ENCODE measurements at places on chromosomes 2 and 18. TPM values are rescaled to one million over a fixed set of nuclear protein-coding genes. Genes with fewer than 3 reads are reported as not detected.

The IL36B gene
- not detected for total RNA-seq

DNA sequence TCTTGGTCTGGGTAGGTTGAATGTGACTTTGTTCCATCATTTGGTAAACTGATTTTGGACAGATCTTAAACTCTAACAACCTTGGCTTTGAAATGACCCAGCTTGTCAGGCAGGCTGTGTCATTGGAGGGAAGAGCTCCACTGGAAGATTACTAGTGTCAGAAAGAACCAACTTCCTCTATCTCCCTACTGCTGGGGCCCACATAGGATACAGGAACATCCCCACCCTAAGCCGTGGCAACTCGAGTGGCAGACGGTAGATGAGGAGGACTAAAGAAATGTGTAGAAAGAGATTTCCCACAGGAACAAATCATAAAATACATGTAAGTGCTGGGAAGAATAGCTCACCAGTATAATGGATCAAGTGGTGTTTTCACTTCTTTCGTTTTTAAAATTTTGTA lies 4.3 kb upstream of the G6PC2 start:
- H3K4me1 ChIP-seq: no peaks in the 10 kb centered on the region
- H3K4me3 ChIP-seq: no peak overlapping the region
- no peaks in the 10 kb centered on the region for H3K27me3 ChIP-seq

DNA sequence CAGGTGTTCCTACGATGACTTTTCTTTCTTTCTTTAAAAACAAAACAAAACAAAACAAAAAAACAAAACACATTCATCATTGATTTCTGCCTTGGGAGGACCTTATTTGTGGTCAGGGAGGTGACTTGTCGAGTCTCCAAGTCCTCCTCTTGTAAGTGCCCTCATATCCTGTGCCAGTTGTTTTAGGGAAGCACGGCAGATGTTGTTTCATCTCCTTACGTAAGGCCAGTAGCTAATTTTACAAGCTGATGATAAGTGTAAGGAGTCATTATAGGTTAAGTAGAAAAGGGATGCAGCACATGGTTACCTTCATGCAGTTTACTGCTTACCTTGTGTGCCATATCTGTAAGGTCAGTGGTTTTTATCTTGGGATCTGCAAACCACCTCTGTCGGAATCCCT lies 52.2 kb downstream of the MRPS9 start:
- no peak for DNase-seq
- H3K4me3 ChIP-seq: no peak overlapping the region
- peaks cover 2% of the 10 kb centered on the region for H3K36me3 ChIP-seq
- H3K27ac ChIP-seq: no peak overlapping the region
- no peaks in the 10 kb centered on the region for H3K27me3 ChIP-seq
- H3K4me1 ChIP-seq: no peaks in the 10 kb centered on the region

The DLGAP1 gene
- 2.3 TPM for total RNA-seq

DNA sequence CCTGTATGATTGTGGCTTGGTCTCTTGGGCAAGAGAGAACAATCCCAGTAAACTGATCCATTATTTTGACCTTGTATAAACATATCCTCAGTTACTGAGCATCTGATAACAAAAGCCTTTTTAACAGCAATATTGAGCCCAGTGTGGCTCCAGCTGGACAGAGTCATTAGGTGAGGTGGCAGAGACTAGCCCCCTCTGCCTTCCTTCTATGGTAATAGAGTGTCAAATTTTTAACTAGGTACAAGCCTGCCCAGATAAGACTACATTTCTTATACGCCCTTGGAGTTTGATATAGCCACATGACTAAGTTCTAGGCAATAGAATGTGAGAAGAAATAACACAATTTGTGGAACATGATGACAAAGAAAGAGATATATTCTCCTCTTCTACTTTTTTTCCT lies 56.2 kb downstream of the HNMT start:
- H3K4me3 ChIP-seq: no peak overlapping the region
- no peaks in the 10 kb centered on the region for H3K36me3 ChIP-seq
- H3K27me3 ChIP-seq: no peaks in the 10 kb centered on the region

GRCh38 chr18:79529296-79529695 lies 133.6 kb downstream of the NFATC1 start:
- no peak overlapping the region for H3K27ac ChIP-seq
- no peaks in the 10 kb centered on the region for H3K36me3 ChIP-seq
- peaks cover 3% of the 10 kb centered on the region for H3K4me1 ChIP-seq
- peaks cover 56% of the 10 kb centered on the region for H3K27me3 ChIP-seq
- no peak for DNase-seq
- no peak overlapping the region for H3K4me3 ChIP-seq

- no peaks in the 10 kb centered on the region for H3K36me3 ChIP-seq
- H3K4me3 ChIP-seq: no peak overlapping the region
- DNase-seq: no peak
- peaks cover 33% of the 10 kb centered on the region for H3K4me1 ChIP-seq
Measured at GRCh38 chr2:29016504-29016903, 35.4 kb downstream of the TOGARAM2 start.

DNA sequence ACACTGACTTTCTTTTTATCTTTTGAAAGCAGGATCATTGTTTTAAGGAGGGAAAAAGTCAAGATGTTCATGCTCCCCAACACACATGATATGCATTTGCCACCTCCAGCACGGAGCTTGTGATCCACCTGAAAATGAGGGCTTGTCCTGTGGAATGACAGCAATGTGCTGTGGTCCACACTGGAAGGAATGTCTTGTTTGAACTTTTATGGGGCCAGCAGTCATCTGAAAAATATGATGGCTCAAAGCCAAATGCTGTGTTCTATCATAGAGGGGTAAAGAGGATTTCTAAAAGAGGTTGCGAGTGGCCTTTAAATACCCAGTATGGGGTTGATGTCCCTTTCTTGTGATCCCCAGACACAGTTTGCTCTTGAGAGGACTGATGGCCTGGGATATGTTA lies 226.5 kb upstream of the SPRED2 start:
- H3K27me3 ChIP-seq: no peaks in the 10 kb centered on the region
- no peak overlapping the region for H3K4me3 ChIP-seq
- no peak overlapping the region for H3K27ac ChIP-seq
- no peaks in the 10 kb centered on the region for H3K36me3 ChIP-seq

GRCh38 chr2:197124639-197125390 lies 185.8 kb downstream of the ANKRD44 start:
- H3K36me3 ChIP-seq: no peaks in the 10 kb centered on the region
- H3K4me3 ChIP-seq: no peak overlapping the region
- no peaks in the 10 kb centered on the region for H3K27me3 ChIP-seq
- peak; percentile 87 for DNase-seq

- no peaks in the 10 kb centered on the region for H3K36me3 ChIP-seq
- DNase-seq: peak; percentile 3
- no peaks in the 10 kb centered on the region for H3K4me1 ChIP-seq
- H3K4me3 ChIP-seq: no peak overlapping the region
- no peaks in the 10 kb centered on the region for H3K27me3 ChIP-seq
Measured at GRCh38 chr18:37019157-37019827, 190.4 kb downstream of the KIAA1328 start.

The TUBA4B gene
- not detected for total RNA-seq

DNA sequence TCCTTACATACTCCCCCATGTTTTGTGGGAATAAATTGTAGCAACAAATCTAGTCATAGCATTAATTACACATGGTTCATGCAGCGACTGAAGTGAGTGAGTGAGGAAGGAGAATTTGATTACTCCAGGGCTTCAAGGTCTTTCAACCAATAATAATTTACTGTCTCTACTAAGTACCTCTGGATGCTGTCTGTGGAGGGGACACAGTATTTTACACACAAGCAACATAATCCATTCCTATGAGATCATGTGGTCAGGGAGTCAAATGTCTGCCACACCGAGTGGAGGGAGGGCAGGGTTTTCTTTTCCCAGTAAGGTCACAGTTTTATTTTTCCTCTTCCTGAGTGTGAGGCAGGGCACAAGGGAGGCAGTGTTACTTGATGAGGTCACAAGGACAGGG lies 334.7 kb upstream of the CELF4 start:
- no peak overlapping the region for H3K27ac ChIP-seq
- H3K4me1 ChIP-seq: no peaks in the 10 kb centered on the region
- H3K27me3 ChIP-seq: no peaks in the 10 kb centered on the region
- DNase-seq: no peak
- no peaks in the 10 kb centered on the region for H3K36me3 ChIP-seq
